ENCODE measurements at places on chromosomes 2 and 18.

DNA sequence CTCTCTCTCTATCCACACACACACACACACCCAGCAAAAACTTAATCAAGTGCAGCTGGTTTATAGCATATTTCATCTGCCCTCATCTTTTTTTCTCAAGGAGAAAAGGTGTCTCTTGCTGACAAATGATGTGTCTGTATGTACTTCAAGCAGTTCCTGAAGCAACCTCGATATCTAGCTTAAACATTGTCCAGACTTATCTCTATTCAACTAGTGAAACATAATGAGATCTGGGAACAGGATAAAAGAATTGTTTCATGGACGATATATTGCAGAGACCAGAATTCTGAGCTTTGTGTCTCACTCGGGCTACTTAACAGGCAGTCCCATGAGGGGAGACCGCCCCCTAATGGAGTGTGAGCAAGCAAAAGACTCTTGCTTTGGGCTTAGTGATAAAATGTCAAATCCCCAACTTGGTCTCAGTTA, 929.2 kb upstream of the SOX11 start:
- no peak for DNase-seq

GRCh38 chr2:71788186-71788525, 334.8 kb downstream of the DYSF start:
- no peak for DNase-seq

GRCh38 chr2:75055142-75055819, 96.8 kb downstream of the POLE4 start:
- DNase-seq, result peak; percentile 46

DNA sequence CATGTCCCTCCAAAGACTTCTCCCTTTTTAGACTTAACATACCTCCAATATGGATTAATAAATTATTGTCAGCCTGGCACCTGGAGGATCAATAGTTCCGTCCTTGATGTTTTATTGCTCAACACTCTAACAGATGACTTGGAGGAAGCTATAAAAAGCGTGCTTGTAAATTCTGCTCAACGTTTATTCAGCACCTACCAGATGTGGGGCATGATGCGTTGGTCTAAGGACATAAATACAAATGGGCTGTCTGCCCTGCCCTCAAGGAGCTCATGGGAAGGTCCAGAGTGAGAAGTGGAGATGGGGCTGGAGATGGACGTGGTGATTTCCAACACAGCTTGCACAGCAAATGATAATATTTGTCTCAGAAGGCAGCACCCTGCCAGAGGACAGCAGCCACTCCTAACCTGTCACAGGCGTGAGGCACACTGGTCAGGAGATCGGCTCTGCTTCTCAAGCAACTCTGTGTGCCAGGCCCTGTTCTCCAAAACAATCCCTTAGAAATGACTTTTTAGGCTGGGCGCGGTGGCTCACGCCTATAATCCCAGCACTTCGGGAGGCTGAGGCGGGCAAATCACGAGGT, 25.5 kb upstream of the ZCCHC2 start:
- DNase-seq, result no peak

GRCh38 chr2:71669628-71670429, 216.5 kb downstream of the DYSF start:
- no peak for DNase-seq

GRCh38 chr2:70603066-70603465, 49.4 kb upstream of the TGFA start:
- DNase-seq, result no peak

Data from GM06990 (cell line).